ENCODE measurements at places on chromosomes 2 and 18. TPM values are rescaled to one million over a fixed set of nuclear protein-coding genes. Genes with fewer than 3 reads are reported as not detected.

- DNase-seq, result no peak
Measured at GRCh38 chr2:233325814-233326213, 18.2 kb downstream of the SAG start.

DNA sequence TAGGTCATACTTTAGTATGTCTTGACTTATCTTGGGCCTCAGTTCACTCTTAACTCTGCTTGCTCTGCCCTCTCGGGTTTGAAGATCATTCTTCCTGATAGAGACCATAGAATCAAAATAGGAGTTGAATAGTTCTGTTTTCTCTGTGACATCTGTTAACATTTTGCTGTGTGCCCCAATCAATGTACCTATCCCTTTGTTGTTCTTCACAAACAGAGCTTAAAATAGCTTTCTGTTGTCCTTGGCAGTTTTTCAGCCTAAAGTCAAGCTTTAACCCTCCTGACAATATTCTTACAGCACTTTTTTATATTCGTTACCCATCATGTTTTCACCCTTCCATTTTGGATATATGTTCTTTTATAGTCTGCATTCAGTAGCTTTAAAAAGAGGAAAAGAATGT lies 724.5 kb upstream of the FANCL start:
- DNase-seq, result no peak

DNA sequence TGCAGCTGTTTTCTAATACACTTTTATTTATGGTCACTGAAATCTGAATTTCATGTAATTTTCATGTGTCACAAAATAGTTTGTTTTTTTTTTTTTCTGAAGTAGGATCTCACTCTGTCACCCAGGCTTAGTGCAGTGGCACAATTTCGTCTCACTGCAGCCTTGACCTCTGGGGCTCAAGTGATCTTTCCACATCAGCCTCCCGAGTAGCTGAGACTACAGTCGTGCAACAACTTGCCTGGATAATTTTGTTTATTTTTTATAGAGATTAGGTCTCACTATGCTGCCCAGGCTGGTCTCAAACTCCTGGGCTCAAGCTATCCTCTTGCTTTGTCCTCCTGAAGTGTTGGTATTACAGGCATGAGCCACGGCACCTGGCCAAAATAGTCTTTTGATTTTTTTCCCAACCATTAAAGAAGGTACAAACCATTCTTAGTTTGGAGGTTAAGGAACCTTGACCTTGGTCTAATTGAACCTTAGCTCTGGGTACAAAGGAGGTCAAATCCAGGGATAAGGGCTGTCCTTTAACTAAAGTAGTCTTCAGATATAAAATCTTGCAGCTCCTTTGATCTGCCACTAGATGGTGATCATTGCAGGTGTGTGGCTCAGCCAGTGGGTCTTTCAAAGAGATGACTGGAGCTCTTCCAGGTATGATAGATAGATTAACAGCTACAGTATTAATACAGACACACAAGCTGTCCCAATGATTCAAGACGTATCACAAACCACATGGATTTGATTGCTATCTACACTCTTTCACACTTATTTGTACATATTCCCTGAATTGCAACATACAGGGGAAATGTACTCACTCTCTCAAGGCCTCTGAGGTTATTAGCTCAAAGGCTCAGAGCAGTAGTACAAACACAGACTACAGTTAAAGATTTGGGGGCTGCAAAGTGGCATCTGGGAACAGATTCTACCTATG lies 4.7 kb upstream of the KRCC1 start:
- peak; percentile 25 for DNase-seq

DNA sequence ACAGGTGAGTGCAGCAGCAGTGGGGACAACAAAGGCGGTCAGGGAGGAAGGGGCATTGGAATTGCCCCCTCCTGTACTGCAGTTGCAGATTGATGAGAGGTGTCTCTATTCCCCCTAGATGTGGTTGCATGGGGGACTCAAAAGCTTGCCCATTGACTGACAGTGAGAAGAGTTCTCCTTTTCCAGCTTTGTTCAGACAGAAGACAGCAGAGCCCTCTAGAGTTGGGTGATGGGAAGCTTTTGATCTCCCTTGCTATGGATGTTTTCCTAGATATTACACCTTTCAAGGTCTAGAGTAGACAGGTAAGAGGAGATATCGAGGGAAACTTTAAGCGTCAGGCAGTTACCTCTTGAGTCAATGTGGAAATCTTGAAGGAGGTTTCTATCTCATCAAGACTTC lies 2.9 kb downstream of the PROKR1 start:
- no peak for DNase-seq

PTGR3 gene
- total RNA-seq, result 39.8 TPM

DNA sequence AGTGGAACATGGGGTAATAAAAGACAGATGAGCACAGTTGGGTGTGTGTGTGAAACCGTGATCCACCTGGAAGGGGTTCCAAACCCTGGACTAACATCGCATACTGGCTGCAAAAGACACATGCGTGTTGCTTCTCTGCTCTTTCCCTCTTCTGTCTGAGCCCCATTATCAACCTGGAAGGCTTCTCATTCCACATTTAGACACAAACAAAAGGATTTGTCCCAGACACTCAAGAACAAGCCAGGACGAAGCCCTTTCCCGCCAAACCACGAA lies 7.0 kb upstream of the SP9 start:
- no peak for DNase-seq

REG1B gene
- total RNA-seq, result not detected

- DNase-seq, result no peak
Measured at GRCh38 chr2:2016651-2017311, 272.5 kb upstream of the PXDN start.

- no peak for DNase-seq
Measured at GRCh38 chr18:63848159-63848558, 39.3 kb upstream of the SERPINB2 start.

DNA sequence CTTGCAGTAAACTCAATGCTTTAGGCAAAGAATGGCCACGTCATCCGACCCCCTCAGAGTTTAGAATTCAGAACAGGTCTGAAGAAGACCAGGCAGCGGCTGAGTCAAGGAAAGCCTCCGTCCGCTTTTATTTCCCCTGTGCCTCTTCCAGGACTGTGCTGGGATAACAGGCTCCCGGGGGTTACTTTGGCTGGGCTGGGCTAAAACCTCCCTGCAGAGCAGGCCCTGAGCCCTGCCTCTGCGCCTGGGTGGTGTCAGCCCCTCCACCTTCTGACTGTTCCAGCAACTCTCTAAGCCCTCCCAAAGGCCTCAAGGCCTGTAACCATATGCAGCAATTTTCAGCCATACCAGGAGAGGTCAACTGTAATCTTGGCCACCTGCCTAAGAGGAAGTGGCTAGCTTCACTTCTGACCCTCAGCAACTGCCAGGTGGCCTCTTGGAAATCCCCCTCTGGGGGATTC lies 166.5 kb downstream of the RPIA start:
- DNase-seq, result no peak

DNA sequence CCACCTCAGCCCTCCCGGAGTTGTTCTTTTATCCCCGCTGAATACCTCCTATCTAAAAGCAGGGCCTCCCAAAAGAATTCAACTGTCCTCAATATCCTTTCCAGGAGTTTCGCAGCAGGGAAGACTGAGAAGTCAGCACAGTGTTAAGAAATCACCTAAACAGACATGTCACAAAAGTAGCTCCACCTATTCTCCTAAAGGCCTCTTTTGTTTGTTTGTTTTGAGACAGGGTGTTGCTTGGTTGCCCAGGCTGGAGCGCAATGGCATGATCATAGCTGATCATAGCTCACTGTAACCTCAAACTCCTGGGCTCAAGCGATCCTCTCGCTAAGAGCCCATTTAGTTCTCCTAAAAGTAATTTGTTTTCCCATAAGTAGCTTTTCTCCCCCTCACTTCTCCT lies 53.8 kb downstream of the TEX44 start:
- no peak for DNase-seq

DNA sequence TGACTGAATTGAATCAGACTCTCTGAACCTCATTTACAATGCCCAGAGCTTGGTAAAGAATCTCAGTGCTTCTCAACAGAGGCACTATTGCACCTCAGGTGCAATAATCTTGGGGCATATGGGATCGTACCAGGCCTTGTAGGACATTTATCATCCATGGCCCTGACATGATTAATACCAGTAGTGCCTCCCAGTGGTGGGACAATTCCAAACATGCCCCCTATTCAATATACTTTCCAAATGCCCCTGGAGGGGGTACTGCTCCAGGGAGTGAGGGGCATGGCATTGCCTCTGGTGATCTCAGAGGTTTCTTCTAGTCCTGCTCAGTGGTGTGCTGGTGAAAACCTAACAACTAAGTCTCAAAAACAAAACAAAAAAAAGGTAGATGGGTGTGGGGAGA lies 174.9 kb upstream of the SMAD2 start:
- no peak for DNase-seq

GKN2 gene
- total RNA-seq, result not detected

DNA sequence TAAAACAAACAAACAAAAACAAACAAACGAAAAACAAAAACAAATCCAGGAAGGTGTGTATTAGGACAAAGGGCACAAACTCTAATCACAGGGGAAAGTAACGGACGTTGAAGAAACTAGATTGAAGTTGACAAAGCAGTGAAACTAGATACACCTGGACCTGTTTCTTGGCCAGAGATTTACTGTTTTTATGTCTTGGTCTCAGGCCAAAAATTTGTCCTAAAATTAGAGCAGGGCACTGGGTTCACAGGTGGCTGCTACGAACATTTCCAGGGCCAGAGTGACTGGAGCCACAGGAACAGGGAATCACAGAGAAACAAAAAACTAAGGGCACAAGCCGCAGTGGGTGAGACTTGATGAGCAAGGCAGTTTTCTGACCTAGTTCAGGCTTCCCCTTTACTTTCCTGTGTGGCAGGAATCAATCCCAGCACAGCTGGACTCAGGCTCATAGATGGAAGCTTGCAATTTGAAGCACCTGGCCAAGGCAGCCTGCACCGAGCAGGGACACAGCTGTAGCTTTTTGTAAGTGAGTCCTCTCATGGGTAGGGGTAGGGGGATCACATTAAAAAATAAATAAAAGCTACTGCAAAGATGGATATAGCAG lies 329.4 kb downstream of the DLGAP1 start:
- DNase-seq, result no peak

CMPK2 gene
- 84.8 TPM for total RNA-seq

RHBDD1 gene
- 43.0 TPM for total RNA-seq

- DNase-seq, result no peak
Measured at GRCh38 chr18:63433334-63433866, 11.1 kb upstream of the VPS4B start.

GRCh38 chr18:78813156-78813555 lies 166.5 kb upstream of the SALL3 start:
- no peak for DNase-seq

GRCh38 chr2:239548451-239548871 lies 147.6 kb upstream of the HDAC4 start:
- DNase-seq, result peak; percentile 69

- DNase-seq, result no peak
Measured at GRCh38 chr2:20302019-20302418, 48.6 kb downstream of the PUM2 start.

DNA sequence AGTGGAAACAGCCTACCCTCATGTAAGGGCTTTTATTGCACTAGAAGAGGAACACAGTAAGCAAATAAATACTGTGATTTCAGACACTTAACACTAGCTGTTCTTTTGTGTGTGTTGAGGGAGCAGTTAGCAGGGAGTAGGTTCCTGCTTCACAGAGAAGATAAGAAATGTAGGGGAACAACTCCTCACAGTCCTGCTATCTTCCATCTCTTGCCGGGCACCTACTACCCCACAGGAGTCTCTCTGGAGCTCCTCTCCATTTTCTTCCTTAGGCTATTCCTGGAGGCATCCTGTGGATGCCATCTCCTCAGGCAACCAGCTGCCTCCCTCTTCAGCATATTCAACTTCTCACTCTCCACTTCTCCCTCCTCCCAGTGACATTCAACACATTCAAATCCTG lies 145.0 kb downstream of the SRBD1 start:
- no peak for DNase-seq

DNA sequence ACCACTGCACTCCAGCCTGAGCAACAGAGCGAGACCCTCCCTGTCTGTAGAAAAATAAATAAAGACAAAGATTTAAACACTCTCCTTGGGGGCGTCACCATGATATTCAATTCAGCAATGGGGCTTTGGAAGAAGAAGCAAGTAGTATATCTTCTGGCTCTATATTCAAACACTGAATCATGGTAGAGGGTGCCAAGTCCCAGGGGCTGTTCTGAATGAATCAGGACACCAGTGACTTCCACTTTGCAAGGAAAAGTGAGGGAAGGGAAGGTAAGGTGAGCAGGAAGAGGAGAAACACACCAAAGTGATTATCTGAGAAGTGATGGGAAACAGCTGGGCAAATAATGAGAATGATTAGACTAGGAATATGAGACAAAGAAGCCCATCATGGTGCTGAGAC lies 80.5 kb downstream of the AAK1 start:
- no peak for DNase-seq

- no peak for DNase-seq
Measured at GRCh38 chr2:209648714-209649113, 122.9 kb upstream of the UNC80 start.

GRCh38 chr2:186181625-186182024 lies 304.4 kb upstream of the ZC3H15 start:
- no peak for DNase-seq

UGT1A10 gene
- total RNA-seq, result not detected

DNA sequence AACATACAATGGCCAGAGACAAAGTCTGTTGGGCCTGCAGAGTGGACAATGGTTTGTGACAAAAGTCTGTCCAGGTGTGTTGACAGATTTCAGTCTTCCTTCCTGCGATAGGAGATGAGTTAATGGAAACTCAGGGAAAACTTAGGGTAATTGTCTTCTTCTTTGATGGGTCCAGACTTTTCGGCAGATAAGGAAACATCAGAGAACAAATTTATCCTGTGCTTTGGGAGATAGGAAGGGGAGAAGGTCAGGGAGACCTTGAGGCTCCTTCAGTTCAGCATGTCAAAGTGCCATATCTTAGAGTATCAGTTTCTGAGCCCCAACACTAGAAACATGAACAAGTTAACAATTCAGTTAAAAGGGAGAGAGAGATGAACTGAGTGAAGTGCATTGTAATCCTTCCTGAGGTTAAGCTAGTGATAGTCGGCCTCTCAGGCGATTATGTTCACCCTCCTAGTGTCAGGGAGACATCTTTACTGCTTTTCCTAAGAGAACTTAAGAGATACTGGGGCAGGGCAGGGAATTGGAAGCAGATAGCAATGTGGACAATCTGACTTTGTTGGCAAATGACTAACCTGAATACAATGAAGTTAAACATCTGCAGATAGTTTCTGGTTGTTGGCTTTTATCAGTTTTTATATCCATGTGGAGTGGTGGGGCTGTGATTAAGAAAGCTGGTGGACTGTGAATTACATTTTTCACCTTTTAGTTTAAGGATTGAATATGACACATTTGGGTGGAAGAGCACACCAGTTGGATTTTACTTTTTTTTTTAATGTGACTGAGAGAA lies 248.8 kb upstream of the FN1 start:
- DNase-seq, result no peak

DNA sequence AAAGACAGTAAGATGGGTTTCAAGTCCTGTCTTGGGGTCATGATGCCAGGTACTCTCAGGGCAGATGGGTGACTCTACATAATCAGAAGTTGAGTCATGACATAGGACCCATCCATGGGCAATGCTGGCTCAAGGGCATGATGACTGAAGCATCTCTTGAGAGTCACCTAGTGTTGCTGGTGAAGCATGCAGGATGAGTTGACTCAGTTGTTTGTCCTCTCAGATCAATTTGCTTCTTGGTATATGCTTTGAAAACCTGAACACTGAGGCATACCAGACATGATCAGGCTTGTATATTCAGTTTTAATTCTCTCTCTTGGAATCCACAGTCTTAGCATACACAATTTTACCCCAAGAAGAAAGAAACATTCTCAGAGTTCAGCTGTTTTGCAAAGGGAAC lies 658.9 kb upstream of the NXPH2 start:
- DNase-seq, result no peak

GRCh38 chr2:1910592-1911246 lies 166.4 kb upstream of the PXDN start:
- DNase-seq, result no peak

- no peak for DNase-seq
Measured at GRCh38 chr2:61210332-61210981, 48.5 kb downstream of the C2orf74 start.
